Fibroblast of lung (primary cell): ENCODE measurements at places on chromosomes 13 and 19.

DNA sequence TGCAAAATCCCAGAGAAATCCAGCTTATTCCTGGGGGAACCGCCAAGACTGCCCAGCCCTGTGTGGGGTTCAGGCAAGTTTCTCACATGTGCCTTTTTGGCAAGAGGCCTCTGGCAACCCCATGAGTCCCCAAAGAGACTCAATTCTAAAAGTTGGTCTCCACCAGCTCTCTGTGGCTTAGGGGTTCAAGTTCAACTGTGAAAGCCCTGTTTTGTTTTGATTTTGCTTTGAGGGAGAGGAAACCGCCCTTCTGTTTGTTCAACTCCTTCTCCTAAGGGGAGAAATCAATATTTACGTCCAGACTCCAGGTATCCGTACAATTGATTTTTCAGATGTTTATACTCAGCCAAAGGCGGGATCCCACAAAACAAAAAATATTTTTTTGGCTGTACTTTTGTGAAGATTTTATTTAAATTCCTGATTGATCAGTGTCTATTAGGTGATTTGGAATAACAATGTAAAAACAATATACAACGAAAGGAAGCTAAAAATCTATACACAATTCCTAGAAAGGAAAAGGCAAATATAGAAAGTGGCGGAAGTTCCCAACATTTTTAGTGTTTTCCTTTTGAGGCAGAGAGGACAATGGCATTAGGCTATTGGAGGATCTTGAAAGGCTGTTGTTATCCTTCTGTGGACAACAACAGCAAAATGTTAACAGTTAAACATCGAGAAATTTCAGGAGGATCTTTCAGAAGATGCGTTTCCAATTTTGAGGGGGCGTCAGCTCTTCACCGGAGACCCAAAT is 583 bp upstream of the LDLR start:
- DNase-seq: peak; percentile 64

- DNase-seq: no peak
These were observed 287.1 kb downstream of the ITGBL1 start for GRCh38 chr13:101739382-101740178.

GRCh38 chr19:11435833-11436313 is 438 bp downstream of the PRKCSH start:
- DNase-seq: peak; percentile 20

- no peak for DNase-seq
These were observed 149.8 kb downstream of the ZNF536 start for GRCh38 chr19:30521937-30522336.

GRCh38 chr13:112056739-112057438 is 10.1 kb upstream of the SOX1 start:
- no peak for DNase-seq

DNA sequence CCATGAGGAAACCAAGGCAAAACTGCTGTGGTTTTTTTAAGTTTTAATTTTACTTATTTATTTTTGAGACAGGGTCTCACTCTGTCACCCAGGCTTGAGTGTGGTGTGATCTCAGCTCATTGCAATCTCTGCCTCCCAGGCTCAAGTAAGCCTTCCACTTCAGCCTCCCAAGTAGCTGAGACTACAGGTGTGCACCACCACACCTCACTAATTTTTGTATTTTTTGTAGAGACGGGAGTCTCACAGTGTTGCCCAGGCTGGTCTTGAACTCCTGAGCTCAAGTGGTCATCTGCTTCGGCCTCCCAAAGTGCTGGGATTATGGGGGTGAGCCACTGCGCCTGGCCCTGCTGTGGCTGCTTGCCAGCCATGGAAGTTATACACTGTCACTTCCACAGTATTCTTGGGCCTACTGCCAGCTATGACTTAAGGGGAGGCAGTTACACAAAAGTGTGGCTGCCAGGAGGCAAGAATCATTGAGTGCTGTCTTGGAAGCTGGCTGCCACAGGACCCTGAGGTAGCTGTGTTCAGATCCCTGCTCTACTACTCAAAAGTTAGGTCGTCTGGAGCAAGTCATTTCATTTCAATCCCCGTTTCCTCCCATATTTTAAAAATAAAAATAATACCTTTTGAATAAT is 12.7 kb downstream of the FARP1 start:
- DNase-seq: peak; percentile 80

GRCh38 chr13:32040052-32040642 is 8.6 kb downstream of the FRY start:
- no peak for DNase-seq

GRCh38 chr13:66617786-66618185 is 612.4 kb downstream of the PCDH9 start:
- no peak for DNase-seq

GRCh38 chr19:14550201-14550754 is 20.9 kb downstream of the TECR start:
- DNase-seq: peak; percentile 44

DNA sequence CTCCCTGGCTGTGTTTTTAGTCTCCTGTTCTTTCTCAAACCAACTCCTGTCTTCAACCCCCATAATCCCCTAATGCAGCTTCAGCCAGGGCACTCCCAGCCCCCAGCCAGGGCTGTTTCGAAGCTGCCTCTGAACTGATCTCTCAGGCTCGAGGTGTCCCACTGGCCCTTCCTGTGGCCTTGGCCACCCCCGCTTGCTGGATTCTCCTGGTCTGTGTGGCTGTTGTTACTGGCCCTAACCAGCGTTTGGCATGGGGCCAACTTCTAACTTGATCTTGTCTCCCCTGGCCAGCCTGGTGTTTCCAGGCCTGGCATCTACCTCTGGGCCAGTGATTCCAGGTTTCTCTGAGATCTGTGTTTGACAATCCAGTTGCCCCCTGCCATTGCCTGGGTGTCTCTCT is 11.0 kb downstream of the XAB2 start:
- no peak for DNase-seq

- DNase-seq: no peak
These were observed 17.2 kb upstream of the DACT3 start for GRCh38 chr19:46678110-46678732.

DNA sequence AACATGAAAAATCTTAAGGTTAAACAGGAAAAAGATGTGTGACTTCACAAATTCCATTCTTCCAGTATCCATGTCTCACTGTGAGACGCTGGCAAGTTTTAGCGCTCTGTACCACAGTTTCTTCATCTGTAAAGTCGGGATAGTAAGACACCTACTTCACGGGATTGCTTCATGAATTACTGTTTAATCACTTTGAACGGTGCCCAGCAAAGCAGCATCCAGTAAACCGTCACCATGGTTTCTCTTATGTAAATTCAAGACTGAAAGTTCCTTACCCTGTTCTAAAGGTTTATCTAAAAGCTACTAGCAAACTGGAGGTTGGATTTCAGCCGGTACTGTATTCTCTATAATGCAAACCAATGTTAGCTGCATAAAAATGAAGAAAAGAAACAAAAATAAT is 53.5 kb downstream of the KATNAL1 start:
- DNase-seq: peak; percentile 26

GRCh38 chr19:41796901-41797300 is 514 bp downstream of the CEACAM3 start:
- DNase-seq: no peak

- peak; percentile 39 for DNase-seq
These were observed 397.4 kb downstream of the SPRY2 start for GRCh38 chr13:79943346-79944023.

DNA sequence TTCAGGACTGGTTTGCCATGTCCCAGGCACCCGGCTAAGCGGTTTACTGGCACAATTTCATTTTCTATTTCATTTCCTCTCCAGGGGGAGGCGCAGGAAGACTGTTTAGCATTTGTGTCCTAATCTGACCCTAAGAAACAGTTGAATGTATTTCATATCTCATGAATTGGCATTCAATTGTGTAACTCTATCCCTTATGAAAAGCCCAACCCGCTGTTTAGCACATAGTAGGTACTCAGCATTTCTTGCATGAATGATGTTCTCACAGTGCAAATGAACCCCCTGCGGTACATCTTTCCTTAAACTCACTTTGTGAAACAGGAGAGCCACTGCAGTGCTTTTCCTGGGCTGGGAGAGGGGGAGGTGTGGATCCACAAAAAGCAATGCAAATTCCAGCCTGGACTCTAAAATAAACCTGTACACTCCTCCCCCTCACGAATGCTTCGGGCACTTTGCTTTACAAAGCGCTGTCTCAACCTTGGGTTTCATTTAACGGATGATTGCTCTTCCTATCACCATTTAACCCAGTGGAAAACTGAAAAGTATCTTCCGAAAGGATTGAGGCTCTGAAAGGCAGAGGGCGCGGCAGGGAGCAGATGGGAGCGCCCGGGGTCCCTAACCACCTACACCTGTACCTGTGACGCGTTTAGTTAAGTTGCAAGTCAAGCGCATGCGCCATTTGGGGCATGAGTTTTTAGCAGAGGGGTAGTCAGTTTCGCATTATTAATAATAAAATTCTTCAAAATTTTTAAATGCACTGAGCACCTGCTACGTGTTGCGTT is 1.2 kb upstream of the EEF2 start:
- DNase-seq: peak; percentile 84

DNA sequence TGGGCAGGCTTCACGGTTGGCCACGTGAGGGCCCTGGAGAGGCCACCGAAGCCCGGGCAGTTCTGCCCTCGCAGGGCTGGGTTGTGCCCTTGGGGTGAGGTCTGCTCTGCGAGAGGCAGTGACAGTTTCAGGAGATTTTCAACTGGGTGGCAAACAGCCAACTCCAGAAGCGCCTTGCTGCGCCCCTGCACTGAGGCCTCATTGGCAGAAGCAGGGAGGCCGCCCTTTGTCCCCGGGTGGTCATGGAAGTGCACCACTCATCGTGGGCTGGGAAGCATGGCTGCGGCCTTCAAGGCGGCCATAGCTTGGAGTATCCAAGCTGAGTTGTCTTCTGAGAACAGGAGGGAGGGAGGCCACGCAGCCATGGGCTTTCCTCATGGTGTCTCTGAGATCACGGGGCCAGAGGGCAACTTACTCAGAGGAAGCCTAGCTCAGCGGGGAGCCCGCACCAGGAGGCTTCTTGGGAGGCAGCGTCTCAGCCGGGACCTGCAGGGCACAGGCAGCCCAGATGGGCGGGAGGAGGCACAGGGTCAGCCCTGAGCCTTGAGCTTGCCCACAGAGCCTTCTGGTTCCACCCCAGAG is 14.8 kb downstream of the PLEKHJ1 start:
- DNase-seq: no peak

DNA sequence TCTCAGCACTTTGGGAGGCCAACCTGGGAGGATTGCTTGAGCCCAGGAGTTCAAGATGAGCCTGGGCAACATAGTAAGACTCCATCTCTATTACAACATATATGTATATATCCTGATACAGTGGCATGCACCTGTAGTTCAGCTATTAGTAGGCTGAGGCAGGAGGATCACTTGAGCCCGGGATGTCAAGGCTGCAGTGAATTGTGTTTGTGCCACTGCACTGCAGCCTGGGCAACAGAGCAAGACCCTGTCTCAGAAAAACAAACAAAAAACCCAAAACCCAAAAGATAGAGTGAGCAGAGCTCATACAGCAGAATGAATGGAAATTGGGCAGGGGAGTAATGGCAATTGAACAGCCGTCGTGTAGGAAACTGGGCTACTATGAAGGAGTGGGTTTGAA is 17.3 kb upstream of the SHKBP1 start:
- DNase-seq: no peak

DNA sequence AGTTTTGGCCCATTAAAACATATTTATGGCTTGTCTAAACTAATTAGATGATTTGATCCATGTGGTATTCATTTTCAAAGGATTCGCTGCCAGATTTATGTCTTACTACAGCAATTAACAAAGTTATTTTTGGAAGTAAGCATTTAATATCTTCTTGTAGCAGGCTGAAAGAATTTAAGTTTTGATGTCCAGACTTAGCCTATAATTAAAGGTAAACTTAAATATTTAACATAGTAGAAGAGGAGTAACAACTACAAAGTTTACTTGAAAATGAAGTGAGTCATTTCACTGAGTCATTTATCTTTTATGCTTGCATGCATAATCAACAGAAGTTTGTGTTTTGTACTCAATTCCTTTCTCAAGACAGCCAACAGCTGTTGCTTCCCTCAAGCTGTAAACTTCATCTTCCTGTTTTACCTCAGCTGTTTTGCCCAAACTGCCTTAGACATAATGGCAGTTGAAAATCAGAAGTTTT is 58.1 kb downstream of the EDNRB start:
- peak; percentile 90 for DNase-seq

DNA sequence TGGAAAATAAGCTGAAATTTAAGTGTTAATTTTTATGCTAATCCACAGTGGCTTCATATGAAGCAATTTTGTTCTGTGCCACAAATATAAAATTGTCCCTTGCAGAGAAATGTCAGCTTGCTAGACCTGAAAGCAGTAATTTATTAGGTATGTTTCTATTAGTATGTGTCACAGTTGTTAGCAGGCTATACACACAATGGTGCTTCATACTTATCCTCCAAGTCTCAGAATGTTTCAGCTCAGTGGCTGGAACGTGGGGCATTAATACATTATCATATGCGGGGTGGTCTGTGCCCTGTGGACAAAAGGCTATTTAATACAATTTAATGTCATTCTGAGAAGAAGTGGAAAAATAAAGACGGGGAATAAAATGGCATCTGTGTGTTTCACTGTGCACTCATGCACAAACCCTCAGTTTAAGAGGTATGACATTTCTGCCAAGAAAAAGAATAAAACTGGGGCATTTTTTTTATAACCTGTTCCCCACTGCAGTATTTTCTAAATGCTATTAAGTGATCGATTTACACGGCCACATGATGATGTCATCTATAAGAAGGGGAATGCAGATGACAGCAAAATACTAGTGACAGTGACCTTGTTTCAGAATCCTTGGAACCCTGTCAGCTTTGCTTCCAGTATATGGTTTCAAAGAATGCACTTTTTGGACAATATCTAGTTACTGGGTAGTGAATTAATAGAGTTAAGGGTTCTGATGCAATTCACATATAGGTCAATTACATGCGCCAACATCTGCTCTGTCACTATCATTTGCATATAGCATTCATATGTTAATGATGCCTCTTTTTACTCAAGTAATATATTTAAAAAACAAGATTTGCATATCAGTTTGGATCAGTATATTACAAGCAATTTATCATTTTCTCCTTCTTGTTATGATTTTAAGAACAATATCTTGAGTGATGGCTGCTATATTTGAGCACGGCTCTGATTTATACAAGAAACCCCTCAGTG is 21.2 kb upstream of the ZNF536 start:
- no peak for DNase-seq

- no peak for DNase-seq
These were observed 3.3 kb downstream of the ISYNA1 start for GRCh38 chr19:18434411-18435175.

DNA sequence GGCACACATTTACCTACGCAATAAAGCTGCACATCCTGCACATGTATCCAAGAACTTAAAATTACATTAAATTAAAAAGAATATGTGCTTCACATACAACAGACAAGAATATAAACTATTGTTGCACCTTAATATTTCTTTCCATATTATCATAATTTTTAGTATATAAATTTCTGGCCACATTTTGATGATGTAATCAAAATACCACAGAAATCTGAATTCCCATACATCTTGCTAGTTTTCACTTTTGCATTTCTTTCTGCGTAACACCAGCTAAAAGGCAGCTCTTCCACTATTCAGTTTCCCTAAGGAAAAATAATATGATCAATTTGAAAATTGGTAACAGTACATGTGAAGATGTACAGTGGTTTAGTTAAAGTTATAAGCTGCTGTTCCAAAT is 42.6 kb downstream of the FGF14 start:
- DNase-seq: no peak

- no peak for DNase-seq
These were observed 331.0 kb upstream of the DACH1 start for GRCh38 chr13:72198042-72198441.
